ENCODE measurements at places on chromosomes 7 and 10.

- DNase-seq: peak; percentile 31
These were observed 149.2 kb downstream of the TRIL start for GRCh38 chr7:28808796-28809533.

DNA sequence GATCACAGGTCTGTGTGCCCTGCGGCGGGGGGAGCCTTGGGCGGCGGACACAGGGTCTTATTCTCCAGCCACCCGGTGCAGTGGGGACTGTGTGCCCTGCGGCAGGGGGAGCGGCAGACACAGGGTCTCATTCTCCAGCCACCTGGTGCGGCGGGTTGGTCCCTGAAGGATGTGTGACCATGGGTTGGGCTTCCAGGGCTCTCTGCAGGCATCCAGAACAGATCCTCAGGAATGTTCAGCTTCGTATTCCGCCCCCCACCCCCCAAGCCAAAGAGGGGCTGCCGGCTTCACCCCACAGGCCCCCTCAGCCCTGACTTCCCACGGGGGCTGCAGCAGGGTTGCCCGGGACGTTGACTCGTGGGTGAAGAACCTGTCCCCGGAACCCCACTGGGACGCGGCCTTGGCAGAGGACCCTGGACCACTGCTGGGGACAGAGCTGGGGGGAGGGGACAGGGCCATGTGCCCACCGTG is 154.5 kb upstream of the PPP2R2D start:
- no peak for DNase-seq

DNA sequence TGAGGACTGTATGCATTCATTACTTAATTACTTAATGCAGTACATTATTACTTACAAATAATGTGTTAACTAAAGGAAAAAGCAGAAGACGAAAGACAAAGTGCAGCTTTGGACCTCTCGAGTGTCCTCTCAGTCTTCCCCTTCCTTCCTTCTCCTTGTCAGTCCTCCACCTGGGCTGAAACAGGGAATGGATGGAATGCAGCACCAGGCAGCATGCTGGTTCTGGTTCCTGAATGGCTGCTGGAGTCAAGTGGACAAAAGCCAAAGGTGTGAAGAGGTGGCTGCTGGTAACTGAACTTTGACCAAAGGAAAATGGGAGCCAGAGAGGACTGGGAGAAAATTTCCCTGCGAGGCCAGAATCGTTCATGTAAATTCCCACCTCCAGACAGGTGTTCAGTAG is 179.5 kb downstream of the GPAM start:
- no peak for DNase-seq

GRCh38 chr10:97462309-97462708 is 16.3 kb downstream of the ZDHHC16 start:
- no peak for DNase-seq

DNA sequence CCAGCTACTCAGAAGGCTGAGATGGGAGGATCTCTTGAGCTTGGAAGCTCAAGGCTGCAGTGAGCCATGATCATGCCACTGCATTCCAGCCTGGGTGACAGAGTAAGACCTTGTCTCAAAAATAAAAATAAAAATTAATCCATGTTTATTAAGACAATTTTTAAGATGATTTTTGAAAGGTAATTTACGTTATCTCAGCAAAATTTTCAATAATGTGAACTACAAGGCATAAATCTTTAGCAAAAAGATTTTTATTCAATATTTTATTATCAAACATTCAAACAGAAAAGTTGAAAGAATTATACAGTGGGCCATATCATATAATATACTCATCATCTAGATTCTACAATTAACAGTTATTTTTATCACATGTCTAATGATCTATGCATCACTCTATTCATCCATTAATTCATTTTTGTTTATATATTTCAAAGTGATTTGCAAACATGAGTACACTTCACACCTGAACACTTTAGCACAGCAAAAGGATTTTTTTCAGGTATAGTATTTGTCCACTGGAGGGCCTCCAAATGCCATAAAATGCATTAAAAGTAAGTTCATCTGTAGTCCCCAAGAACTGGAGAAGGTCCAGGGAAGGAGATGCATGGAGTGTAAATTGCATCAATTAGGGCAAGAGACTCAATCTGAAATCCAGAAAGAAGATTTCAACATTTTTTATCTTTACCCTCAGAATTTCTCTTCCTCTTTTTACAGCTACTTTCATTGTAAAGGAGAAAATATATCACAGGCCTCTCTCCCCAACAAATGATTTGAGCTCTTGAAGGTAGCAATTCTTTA is 38.6 kb upstream of the RSBN1L start:
- DNase-seq: peak; percentile 93

DNA sequence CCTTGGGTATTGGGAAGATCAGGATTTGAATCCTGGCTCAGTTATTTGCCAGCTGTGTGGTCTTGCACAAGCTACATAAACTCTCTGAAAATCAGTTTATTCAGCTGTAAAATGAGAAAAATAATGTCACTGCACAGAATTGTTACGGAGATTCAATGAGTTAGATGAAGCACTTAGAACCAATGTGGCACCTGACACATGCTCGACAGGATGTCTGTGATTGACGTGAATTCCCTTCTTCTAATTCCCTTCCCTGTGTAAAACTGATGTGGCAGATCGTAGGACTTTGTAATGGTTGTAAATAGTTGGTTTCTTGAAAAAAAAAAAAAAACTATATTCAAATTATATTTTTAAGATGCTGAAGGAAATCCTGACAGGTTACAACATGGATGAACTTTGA is 249.9 kb upstream of the MKLN1 start:
- DNase-seq: no peak

GRCh38 chr10:121608469-121609190 is 10.4 kb upstream of the FGFR2 start:
- DNase-seq: no peak

DNA sequence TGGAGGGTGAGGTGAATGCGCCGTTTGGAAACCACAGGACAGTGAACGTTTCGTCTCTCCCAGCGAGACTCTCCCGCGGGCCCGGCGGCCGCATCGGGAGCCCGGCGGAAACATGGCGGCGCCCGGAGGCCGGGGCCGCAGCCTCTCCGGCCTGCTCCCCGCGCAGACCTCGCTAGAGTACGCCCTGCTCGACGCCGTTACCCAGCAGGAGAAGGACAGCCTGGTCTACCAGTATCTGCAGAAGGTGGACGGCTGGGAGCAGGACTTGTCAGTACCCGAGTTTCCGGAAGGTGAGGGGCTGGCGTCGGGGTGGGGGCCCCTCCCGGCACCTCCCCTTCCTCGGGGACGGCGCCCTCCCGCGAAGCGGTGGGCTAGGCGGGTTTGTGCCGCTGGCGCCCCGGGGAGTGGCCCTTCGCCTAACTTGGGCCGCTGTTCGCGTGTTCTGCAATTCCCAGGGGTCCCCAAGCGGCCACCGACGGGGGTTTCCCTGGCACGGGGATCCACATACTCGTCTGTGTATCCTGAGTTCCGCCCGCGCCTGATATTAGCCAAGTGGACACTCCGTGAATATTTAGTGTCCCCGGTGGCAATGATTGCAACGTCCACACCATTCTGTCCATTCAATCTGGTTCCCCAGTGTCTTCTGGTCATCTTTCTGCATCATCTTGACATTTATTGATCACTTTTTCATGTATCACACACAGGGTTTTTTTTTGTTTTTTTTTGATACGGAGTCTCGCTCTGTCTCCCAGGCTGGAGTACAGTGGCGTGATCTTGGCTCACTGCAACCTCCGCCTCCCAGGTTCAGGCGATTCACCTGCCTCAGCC is 514 bp downstream of the NHLRC2 start:
- DNase-seq: no peak

GRCh38 chr10:131663351-131663750 is 237.5 kb upstream of the PPP2R2D start:
- DNase-seq: no peak

DNA sequence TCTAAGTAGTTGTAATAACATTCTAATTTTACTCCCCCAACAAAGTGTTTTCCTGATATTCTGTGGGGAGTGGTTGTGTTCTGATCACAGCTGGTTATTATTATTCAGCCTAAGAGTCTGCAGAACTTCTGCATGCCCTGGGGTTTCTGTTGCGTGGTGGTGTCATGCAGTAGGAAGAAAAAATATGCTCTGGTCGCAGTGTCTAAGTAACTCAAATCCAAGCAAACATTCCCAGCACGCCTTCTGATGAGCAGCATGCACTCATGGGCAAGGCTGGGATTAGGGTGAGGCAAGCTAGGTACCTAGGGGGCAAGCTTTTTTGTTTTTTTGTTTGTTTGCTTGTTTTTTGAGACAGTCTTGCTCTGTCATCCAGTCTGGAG is 112.8 kb upstream of the KMT2E start:
- no peak for DNase-seq

GRCh38 chr10:132111121-132111731 is 45.5 kb downstream of the JAKMIP3 start:
- no peak for DNase-seq

- DNase-seq: no peak
These were observed 123.1 kb downstream of the CLEC2L start for GRCh38 chr7:139646566-139646965.

GRCh38 chr7:138962561-138963270 is 18.5 kb downstream of the KIAA1549 start:
- peak; percentile 38 for DNase-seq

- no peak for DNase-seq
These were observed 560.8 kb downstream of the REEP3 start for GRCh38 chr10:64081947-64082482.

- peak; percentile 9 for DNase-seq
These were observed 86.2 kb downstream of the SLC16A9 start for GRCh38 chr10:59623133-59624121.

DNA sequence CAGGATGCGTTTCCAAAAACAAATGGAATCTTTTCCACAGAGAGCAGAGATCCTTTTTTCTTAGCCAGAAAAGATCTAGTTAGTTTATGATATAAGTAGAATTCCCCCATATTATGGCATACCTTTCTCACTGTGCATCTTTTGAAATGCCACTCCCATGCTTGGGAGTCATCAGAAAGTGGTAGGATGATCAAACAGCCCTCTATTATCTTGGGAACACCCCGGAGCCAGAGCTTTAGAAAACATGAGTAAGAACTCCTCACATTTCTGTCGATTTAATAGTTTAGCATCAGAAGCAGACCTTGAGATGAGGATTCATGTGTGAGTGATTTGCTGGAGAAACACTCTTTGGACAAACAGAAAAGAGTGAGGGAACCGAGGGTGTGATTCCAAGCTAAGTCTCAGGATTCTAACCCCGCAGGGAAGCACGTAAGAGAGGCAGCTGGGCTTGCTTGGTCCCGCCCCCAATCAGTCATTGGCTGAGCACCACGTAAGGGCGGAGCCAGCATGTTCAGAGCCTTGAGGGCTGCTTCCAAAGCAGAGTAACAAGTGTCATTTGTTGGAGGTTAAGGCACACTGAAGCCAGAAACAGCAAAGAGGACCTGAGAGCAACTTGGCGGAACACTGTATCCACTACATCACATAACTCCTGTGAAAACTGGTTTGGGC is 43.7 kb upstream of the NXPH1 start:
- no peak for DNase-seq

DNA sequence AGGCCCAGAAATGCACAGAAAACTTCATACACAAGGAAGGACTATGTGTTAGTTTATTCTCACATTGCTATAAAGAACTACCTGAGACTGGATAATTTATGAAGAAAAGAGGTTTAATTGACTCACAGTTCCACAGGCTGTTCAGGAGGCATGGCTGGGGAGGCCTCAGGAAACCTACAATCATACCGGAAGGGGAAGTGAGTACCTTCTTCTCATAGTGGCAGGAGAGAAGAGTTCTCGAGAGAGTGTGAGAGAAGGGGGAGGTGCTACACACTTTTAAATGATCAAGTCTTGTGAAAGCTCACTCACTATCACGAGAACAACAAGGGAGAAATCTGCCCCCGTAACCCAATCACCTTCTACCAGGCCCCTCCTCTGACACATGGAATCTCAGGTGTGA is 16.8 kb upstream of the RAMP3 start:
- peak; percentile 45 for DNase-seq

- peak; percentile 16 for DNase-seq
These were observed 185.0 kb downstream of the PDE1C start for GRCh38 chr7:31885171-31885570.

DNA sequence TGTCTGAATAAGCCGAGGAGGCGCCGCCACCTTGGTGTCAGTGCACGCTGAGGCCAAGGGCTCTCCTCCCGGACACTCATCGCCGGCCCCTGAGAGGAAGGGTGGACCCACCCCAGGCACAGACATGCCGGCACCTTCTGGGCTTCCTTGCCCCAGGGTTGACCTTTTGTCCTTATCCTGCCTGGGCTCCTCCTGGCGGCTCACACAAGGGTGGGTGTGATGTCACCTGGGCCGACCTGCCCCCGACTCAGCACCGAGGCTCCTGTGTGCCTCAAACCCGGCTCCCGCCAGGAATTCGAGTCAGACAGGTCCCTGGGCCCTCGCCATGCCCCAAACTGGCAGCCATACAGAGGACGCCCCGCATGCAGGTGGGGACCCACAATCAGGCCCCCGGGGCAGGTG is 17.7 kb upstream of the CFAP46 start:
- DNase-seq: no peak

- DNase-seq: no peak
These were observed 34.4 kb upstream of the SVIL start for GRCh38 chr10:29669149-29669548.

GRCh38 chr10:87925570-87925969 is 62.1 kb downstream of the PTEN start:
- DNase-seq: no peak

GRCh38 chr10:124478515-124478914 is 16.9 kb downstream of the LHPP start:
- DNase-seq: no peak

- DNase-seq: no peak
These were observed 46.5 kb upstream of the KIAA1217 start for GRCh38 chr10:24162206-24162985.

DNA sequence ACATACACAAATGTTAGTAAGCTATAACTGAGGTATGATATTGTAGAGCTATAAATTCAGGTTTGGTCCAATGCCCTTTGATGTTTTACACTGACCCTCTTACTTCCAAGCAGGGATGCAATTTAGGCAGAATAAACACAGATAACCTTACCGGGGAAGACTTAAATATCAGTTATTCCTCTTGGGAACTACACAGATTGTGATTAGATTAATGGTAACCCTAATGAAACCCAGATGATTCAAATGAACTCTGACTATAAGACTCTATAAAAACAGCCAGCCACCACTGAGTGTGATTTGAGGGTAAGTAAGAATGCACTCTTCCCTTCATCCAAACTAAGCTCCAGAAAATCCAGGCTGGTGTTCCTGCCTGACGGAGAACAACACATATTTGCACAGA is 891.1 kb downstream of the NXPH1 start:
- DNase-seq: no peak

Data from MV-4-11 (cell line).